ENCODE measurements at places on chromosomes 16 and 17.

DNA sequence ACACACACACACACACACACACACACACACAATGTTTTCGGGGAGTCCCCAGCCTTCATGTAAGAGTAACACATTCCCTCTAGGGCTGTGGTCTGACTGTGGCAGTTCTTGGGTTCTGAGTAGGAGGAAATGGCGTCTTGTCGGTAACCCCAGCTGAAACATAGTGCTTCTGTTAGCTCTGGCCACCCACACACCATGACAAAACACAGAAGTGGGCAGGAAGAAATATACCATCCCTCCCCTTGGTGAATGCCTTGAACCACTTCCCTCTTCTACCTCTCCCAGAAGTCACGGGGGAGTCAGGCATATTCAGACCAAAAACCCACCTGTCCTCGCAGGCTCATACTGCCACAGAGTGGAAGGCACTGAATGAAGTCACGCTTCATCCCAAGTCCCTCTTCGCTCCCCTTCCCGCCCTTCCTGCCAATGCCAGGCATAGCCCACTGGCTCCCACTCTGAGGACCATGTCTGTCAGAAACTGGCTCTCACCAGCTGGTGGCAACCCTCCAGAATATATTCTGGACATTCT is 11.5 kb downstream of the SLC35B1 start:
- DNase-seq = peak; percentile 68

DNA sequence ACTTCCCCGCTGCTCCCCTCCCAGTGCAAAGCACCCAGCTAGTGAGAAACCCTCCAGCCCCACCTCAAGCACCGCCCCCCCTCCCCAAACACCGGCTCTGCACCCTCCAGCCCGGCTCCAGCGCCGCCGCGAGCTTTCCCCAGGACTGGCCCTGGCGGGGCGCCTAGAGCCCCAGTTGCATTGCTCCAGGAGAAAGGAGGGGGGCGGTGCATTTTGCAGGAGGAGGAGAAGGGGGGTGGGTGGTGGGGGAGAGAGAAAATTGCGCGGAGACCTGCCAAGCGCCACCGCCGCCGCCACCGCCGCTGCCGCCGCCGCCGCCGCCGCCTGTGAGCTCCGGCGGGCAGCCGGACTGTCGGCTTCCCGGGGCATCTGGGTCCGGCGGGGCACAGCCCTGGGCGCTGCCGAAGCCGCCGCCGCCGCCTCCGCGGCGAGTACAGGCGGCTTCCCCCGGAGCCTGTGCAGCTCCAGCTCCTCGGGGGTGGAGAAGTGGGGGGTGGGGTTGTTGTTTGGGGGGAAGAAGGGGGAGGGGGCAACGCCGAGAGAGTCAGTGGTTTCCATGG is 333 bp upstream of the NOG start:
- DNase-seq = peak; percentile 46

DNA sequence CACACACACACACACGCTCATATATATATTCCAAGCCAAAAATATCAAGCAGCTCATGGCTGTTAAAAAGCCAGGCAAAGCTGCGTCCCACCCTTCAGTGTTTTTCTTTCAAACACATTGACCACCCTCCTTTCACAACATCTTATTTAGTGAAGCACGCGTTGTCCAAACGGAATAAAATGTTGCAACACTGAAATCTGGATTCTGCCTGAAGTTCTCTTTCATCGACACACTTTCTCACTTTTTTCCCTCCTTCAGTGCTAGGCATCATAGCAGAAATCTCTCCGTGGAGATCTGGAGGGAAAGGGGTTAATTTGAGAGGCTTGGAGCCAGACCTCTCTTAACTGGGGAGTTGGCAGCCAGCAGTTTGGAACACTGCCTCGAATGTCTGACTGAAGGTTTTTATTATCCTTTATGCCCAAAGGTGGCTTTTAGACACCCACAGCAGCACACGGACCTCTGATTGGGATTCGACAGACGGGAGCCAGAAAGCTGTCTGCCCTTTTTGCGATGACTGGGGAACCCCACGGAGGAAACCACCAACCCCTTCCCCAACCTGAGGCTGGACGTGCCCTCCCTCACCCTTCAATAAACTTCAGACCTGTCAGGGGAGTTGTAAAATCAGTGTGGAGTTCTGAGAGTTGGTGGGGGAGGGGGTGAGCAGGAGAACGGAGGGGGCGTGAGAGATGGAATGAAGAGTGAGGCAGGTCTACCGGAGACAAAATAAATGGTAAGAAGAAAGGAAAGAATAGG is 833.6 kb upstream of the SOX9 start:
- DNase-seq = no peak

- DNase-seq = no peak
Measured at GRCh38 chr17:36001862-36002603, 680 bp upstream of the CCL15 start.

GRCh38 chr17:15929941-15930340 is 15.0 kb upstream of the ADORA2B start:
- no peak for DNase-seq

- DNase-seq = no peak
Measured at GRCh38 chr16:75702242-75702641, 981 bp upstream of the DUXB start.

DNA sequence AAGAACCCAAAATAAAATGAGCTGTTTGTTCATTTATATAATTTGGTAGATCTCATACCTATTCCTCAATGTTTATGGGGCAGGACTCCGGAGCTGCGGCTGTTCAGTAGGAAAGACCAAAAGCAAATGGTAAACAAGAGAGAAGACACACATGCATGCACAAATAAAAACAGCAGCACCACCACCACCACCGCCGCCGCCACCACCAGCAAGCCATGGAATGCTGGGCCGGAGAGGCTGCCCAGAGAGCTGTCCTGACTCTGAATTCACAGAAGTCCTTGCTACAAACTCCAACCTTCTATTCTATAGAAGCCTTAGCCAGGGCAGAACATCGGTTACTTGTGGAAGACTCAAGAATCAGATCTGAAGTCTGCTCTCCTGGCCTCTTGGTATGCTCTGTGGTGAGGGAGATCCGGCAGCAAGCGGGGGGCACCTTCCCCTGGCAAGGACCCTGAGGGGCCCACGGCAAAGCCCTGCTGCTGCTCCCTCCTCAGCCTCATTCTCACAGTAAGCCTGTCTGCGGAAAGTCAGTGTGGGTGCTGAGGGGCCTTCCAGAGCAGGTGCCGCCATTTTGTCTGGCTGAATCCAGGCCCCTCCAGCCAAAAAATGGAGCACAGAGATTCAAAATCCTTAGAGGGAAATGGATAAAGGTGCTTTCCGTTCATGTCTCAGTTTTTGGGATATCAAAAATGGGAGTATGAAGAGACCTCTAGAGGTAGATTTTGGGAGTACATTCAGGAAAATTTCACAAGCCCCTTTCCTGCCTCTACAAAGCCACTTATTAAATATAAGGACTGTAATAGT is 6.4 kb upstream of the FOXJ1 start:
- no peak for DNase-seq

DNA sequence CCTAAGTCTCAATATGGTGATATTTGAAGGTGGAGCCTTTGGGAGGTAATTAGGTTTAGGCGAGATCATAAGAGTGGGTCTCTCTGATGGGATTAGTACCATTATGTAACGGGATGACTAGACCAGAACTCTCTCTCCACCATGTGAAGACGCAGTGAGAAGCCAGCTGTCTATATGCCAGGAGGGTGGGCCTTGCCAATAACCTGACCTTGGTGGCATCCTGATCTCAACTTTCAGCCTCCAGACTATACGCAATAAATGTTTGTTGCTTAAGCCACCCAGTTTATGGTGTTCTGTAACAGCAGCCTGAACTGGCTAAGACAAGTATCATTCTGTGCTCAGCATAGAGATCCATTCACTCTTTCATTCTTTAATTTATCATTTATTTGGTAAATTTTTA is 167.2 kb upstream of the CDH11 start:
- DNase-seq = no peak

DNA sequence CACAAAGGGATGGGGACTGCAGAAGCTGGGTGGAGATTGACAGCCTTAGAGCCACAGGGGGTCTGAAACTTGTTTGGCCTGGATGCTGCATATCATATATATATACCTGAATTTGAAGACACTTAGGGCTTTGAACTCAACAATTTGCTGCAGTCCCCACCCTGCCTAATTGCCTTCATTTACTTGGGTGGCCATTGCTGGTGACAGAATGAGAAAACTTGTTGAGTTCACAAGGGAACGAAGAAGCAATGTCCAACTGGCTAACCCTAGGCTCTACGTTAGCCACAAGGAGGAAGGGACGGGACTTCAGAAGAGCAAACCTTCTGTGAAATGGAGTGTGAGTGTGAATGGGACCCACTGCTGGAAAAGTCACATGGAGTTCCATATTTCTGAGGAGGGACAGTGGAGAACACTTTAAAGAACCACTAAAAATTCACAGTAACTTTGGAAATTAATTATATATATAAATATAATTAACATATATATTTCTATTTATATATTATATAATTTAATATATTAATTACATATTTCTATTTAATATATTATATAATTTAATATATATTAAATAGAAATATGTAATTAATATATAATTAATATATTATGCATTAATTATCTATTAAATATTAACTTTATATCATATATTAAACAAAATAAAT is 215.3 kb upstream of the SOX9 start:
- DNase-seq = no peak

All from stimulated activated CD4-positive, alpha-beta T cell treated with anti-CD3 and anti-CD28 coated beads, Interleukin-2, amount 100 ng/mL, for 24 hours (primary cell).